Liver (tissue), 10 donors: ENCODE measurements at places on chromosomes 16 and 17. TPM values are rescaled to one million over a fixed set of nuclear protein-coding genes. Genes with fewer than 3 reads are reported as not detected.

GRCh38 chr17:6388416-6388815 lies 46.5 kb downstream of the AIPL1 start:
- no peak for DNase-seq

DNA sequence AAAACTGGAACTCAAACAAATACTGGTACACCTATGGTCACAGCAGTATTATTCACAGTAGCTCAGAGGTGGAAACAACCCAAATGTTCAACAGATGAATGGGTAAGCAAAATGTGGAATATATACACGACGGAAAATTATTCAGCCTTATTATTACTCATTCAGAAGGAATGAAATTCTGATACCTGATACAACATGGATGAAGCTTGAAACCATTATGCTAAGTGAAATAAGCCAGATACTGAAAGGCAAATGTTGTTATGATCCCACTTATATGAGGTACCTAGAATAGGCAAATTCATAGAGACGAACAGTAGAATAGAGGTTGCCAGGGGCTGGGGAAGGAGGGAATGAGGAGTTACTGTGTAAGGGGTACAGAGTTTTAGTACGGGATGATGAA lies 27.1 kb upstream of the MYLK3 start:
- DNase-seq, result no peak

GRCh38 chr17:549177-550040 lies 165.2 kb downstream of the VPS53 start:
- no peak for DNase-seq

Gene TP53TG3F
- not detected for polyA plus RNA-seq

DNA sequence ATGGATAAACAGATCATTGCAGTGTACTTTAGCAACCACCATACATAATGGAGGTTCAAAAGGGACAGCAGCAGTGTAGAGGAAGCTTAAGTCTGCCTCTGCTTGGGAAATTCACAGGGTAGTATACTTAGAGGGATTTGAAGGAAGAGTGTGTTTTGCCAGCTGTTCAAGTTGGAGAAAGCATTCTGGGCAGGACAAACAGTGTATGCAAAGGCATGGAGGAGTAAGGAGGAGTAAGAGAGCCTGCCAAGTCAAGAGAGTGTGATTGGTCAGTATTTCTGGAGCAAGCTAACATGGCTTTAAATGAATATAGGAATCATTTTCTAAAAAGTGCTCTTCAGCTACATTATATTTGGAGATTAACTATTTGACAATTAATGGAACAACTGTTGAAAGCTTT lies 22.9 kb upstream of the PHAF1 start:
- DNase-seq, result no peak

Gene RNF222
- not detected for polyA plus RNA-seq

DNA sequence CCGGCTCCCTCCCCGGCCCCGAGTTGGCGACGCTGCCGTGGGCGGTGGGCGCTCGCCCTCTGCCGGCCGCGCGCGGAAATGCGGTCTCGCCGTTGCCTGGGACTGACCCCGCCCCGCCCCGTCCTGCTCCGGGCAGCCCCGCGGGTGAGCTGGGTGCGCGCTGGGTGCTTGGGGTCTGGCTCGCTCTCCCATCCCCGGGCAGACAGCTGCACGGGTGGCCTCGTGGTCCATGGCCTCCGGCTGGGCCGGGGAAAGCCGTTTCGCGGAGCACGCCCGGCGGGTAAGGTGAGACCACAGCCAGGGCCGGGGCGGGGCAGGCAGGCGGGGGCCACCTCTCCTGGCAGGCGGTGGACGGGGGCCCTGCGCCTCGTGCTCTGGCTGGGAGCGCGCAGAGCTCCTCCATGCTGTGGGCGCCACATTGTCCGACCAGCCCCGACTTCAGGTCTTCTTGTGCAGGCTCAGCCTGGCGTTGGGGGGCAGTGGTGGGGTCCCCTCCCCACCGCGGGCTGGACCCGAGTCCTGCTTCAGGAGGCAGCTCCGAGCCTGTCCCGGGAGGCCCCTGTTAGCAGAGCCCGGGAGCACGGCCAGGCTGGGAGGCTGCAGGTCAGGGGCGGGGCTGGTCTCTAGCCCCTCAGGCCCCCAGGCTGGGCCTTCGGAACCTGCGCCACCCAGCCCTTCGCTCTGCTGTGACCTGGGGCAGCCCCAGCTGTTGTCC lies 7.0 kb upstream of the C1QTNF8 start:
- peak; percentile 77 for DNase-seq

DNA sequence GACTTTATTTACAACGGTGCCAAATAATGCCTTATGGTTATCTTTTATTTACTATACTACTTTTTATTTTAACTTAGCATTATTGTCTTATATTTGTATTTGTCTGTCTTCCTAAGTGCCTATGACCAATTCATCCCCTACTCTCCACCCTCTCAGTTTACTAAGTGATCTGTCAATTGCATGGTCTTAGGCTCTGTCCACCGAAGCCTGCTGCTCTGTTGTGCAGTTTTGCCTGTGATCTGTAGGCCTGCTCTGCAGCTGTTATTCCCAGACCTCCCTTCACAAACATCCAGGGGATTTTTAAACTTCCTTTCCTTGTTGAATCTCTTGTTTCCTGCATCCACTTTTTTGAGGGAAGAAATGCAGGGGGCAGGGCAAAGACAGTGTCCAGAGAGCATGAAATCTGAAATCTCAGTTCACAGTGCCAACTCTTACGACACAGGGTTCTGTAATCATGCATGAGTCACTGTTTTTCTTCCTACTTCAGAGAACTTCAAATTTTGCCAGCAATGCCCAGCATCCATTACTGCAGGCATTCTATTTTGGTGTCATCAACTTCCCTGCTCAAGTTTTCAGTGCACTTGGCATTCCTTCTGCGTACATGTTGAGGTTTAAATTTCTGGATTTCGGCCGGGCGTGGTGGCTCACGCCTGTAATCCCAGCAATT lies 11.4 kb downstream of the SLFN5 start:
- DNase-seq, result no peak

Gene SEZ6L2
- polyA plus RNA-seq, result 0.35 TPM

Gene SP6
- 0.04 TPM for polyA plus RNA-seq

Gene CACNA1G
- not detected for polyA plus RNA-seq

- no peak for DNase-seq
Measured at GRCh38 chr17:48631693-48632578, 5.8 kb upstream of the HOXB9 start.

GRCh38 chr16:54143934-54144571 lies 142.5 kb downstream of the IRX3 start:
- DNase-seq, result no peak

- no peak for DNase-seq
Measured at GRCh38 chr17:74691151-74691550, 21.6 kb downstream of the CD300LF start.

Gene SLC12A3
- not detected for polyA plus RNA-seq

Gene ATP6V0A1
- 31.5 TPM for polyA plus RNA-seq

DNA sequence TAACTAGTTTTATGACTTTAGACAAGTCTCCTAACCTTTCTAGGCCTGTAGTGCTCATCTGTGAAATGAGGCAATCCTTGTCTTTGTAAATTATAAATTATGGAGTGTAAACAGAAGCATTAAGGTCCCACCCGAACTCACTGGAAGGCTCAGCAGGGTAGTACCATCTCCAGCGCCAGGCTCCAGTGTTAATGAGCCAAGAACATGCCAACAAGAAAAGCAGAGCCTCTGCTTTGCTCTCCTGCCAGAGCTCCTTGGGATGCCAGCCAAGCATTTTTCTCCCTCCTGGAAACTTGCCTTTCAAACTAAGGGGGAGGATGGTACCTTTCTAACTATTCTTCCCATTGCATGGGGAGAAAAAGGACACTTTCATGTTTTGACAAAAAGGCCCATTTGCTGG lies 14.9 kb downstream of the LIMD2 start:
- DNase-seq, result no peak

GRCh38 chr17:72226322-72226721 lies 105.5 kb downstream of the SOX9 start:
- no peak for DNase-seq

Gene TMC7
- polyA plus RNA-seq, result 0.06 TPM

Gene VASN
- polyA plus RNA-seq, result 6.2 TPM

DNA sequence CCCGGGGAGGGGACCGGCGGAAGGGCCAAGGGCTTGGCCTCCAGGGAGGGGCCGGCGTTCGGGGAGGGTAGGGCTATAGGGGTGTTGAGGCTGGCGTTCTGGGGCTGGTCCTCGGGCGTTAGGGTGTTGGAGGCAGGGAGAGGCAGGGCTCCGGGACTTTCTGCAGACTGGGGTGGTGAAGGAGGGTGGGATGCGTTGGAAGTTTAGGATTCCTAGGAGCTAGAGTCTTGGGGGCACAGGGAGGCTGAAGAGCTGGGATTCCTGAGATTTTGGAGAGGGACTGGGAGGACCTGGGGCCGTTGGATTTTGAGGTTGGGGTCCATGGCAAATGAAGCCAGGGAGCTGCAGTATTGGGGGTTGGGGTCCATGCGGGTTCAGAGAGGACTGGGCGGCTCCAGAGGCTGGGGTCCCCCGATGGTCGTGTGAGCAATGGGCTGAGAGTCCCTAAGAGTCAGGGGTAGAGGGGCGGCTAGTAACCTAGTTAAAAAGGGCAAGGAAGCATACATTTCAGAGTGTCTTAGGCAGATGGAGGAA lies 740 bp downstream of the NFATC2IP start:
- DNase-seq, result peak; percentile 59

DNA sequence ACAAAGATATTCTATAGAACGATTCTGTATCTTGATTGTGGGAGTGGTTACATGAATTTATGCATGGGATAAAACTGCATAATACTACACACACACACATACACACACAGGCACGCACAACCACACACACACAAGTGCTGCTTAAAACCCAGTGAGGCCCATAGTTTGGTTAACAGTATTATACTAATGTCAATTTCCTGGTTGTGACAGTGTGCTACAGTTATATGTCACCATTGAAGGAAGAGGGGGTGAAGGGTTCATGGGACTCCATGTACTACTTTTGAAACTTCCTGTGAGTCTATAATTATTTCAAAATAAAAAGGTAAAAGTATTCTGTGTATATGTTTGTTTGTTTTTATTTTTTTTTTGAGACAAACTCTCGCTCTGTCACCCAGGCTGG lies 8.1 kb downstream of the ZC3H7A start:
- DNase-seq, result no peak

Gene CES3
- polyA plus RNA-seq, result 12.7 TPM

DNA sequence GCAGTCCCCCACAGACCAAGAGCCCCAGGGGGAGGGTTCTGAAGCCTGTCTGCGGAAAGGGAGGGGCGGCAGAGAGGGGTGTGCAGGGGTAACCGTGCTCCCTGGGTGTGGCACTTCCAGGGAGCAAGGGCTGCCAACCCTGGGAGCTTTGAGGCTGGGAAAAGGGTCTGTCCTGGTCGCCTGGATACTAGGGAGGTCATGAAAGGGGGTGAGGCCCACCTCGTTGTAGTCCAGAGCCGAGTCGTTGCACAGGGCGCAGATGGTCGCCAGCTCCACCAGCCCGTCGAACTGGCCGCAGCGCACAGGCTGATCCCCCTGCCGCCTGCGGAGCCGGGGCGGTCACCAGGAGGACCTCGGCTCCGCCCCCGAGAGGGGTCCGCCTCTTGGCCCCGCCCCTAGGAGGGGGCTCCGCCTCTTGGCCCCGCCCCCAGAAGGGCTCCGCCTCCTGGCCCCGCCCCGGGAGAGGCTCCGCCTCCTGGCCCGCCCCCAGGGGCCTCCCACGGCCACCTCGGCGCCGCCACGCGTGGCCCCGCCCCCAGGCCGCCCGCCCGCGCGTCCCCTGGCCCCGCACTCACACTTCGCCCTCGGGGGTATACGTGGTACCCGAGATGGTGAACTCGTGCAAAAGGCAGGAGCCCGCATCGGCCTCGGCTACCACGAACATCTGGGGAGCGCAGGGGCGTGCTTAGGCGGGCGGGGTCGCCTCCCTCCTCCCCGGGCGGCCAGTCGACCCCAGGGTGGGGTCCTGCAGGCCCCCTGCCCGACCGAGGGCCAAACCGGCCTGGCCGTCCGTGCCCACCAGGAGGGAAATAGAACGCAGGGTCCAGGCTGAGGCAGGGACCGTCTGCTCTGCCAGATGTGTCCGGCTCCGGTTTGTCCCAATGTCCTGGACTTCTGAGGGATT lies 19.5 kb downstream of the ATP2A3 start:
- DNase-seq, result peak; percentile 58

- peak; percentile 68 for DNase-seq
Measured at GRCh38 chr17:63675607-63676546, 24.0 kb downstream of the LIMD2 start.

GRCh38 chr16:69922200-69922599 lies 28.9 kb upstream of the CLEC18A start:
- DNase-seq, result no peak

Gene SLC16A5
- polyA plus RNA-seq, result 2.1 TPM

DNA sequence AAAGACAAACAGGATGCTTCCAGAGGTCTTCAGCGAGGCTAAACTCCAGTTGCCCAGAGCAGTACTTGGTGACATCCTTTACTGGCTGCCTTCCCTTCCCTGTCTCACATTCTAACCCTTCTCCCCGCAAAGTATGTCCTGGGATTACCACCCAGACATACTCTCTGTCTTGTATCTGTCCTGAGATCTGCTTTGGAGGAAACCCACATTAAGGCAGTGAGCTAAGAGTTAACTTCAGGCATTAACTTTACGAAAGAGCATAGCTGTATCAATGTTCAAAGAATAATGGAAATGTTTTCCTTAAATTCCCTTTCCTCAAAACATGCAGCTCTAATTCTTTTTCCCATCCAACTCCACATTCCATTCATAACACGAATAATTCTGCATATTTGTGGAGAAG lies 385.2 kb downstream of the NPIPA8 start:
- no peak for DNase-seq

Gene NGFR
- polyA plus RNA-seq, result 6.9 TPM

DNA sequence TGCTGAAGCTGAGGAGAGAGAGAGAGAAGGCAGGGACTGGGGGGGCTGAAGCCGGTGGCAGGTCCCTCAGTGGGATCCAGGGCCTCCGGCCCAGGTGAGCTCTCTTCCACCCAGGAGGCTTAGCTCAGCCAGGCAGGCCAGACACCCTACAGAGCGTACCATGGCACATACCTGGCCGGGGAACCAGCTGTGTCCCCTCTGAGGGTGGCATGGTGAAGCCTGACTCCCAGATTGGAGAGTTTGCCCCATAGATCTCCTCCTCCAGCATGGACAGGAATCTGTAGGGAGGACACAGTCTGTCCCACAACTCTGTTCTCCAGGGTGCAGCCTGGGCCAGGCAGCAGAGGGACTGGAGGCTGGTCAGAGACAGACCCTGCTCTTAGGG lies 3.0 kb downstream of the KAT2A start:
- DNase-seq, result no peak
